ENCODE measurements at places on chromosomes 13 and 19.

DNA sequence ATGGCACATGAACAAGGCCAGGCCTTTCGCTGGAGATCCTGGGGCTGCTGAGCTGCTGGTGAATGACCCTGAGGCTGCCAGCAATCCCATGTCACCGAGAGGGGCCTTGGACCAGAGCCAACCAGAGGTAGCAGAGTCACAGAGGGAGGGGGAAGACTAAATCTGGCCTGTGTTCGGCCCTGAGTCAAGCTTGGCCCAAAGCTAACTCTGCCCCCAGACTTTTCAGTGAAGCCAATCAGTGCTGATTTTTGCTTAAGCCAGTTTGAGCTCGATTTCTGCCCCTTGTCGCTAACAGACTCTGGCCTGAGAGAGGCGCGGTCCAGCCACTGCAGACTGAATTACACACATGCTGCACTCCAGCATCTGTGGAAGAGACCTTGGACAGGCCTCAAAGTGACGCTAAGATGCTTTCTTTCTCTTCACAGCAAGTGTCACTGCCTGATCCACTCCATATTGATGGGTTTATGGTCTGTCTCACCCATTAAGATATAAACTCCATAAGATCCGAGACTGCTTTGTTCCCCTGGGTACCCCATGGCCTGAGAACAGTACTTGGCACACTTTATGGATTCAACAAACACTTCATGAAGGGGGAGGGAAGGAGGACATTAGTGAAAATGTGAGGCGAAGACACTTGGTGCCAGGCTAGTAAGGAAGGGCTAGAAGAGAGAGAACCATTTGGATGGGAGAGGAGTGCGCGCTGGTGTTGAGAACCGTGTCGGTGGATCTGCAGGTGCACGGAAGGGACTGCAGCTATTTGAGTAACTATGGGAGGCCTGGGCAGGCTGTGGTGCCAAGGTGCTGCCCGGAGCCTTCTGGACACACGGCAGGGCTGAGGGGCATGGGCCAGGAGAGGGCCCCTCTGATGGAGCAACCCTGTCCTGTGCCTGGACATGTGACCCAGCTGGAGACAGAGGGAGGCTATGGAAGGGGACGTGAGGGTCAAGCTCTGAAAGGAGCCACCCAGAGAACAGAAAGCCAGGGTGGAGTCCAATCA is 17.6 kb downstream of the RANBP3 start:
- no peak for DNase-seq

- DNase-seq = no peak
Measured at GRCh38 chr13:83819156-83819555, 63.1 kb downstream of the SLITRK1 start.

DNA sequence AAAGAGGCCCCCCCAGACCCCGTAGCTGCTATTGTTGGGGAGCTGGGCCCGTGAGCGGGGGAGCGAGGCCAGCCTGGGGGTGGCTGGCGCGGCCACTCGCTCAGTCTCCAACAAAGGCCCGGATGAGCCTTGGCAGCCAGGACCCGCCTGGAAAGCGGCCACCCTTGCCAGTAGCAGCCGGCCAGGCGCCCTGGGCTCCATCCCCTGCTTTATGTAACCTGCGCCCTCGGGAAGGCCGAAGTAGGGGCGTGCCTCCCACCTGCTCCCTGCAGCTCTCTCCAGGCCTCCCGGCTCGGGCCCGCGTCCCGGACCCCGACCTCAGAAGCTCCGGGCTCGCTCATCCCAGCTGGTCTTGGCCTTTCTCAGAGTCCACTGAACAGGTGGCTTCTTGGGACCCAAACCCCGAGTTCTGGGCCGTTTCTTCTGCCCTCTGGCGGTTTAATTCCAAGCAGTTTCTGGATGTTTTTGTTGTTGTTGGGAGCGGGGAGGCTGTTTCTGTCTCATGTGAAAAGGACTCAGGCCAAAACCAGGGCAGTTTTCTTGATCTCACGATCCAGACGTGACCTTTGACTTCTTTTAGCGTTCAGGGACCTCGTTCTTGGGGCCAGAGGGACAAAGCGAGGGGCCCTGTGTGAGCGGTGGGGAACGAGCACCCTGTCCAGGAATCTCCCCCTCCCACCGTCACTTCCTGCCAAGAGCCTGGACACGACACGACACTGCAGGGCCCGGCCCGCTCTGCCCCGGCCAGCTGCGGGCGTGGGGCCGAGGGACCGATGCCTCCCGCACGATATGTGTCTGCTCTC is 1.2 kb downstream of the CDC34 start:
- peak; percentile 46 for DNase-seq

- no peak for DNase-seq
Measured at GRCh38 chr19:4357095-4357797, 13.9 kb downstream of the MPND start.

DNA sequence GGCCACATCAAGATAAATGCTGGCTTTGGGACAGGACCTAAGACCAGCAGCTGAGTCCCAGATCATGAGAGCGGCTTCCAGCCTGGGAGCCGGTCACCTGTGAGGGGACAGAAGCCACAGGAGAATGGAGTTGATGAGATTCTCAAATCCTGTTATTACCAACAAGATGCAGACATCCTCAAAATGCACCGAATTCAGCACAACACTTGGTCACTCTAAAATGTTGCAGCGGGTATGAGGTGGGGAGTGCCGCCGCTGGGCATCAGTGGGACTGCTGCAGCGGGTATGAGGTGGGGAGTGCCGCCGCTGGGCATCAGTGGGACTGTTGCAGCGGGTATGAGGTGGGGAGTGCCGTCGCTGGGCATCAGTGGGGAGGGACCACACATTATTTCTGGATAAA is 21.2 kb downstream of the RANBP3 start:
- no peak for DNase-seq

- no peak for DNase-seq
Measured at GRCh38 chr19:10093295-10094186, 7.4 kb downstream of the SHFL start.

DNA sequence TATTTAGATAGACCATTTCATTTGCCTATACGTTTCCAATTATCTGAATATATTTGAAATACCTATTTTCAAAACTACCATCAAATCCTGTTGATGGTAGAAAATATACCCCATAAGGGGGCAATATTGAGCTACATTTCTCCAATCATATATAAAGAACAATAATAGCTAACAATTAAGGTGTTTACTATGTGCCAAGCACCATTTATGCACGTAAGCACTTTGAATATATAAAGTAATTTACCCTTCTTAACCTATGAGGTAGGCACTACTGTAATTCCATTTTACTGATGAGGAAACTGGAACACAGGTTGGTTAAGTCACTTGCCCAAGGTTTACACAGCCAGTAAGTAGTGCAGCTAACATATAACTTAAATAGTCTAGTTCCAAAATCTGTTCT is 79.2 kb downstream of the UBL3 start:
- DNase-seq = no peak

- no peak for DNase-seq
Measured at GRCh38 chr13:74061926-74062595, 72.1 kb downstream of the KLF12 start.

DNA sequence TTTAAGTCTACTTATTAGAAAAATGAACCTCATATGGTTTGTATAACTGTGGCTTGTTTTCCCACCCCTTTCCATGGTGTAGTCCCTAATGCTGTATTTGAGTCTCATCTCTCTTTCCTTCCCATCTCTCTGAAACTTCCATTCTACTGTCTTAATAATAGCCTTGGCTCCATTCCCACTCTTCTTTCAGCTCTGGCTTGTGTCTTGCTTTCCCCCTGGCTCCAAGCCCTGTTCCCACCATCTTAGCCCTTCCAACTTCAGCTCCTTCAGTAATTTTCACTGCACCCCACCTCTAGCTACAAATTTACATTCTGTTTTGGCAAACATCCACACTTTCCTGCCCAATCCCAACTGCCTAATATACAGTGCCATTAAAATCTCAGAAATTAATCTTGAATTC is 137.5 kb downstream of the SLITRK6 start:
- DNase-seq = no peak

DNA sequence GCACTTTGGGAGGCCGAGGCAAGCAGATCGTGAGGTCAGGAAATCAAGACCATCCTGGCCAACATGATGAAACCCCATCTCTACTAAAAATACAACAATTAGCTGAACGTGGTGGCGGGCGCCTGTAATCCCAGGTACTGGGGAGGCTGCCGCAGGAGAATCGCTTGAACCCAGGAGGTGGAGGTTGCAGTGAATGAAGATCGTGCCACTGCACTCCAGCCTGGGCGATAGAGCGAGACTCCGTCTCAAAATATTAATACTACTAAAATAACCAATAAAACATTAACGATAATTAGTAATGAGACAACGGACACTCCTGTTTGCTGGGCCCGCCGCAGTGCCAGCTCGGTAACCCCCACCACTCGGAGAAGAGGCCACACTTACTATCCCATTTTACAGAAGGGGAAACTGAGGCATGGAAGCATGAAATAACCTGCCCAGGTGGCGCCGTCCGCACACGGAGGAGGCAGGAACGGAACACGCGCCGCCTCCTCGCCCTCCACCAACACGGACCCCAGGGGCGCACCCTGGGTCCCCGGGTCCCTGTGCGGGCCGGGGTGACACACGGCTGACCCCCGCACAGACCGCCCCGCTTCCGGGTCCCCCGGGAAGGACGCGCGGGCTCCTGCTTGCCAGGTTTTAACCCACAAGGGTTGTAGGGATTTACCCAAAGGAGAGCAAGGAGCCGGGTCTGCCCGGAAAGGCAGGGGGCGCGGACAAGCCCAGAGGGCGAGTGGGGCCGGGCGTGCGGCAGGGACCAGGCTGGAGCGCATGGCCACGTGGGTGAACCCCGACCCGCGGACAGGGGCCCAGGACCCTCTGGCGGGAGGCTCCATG is 1.6 kb downstream of the R3HDM4 start:
- no peak for DNase-seq

DNA sequence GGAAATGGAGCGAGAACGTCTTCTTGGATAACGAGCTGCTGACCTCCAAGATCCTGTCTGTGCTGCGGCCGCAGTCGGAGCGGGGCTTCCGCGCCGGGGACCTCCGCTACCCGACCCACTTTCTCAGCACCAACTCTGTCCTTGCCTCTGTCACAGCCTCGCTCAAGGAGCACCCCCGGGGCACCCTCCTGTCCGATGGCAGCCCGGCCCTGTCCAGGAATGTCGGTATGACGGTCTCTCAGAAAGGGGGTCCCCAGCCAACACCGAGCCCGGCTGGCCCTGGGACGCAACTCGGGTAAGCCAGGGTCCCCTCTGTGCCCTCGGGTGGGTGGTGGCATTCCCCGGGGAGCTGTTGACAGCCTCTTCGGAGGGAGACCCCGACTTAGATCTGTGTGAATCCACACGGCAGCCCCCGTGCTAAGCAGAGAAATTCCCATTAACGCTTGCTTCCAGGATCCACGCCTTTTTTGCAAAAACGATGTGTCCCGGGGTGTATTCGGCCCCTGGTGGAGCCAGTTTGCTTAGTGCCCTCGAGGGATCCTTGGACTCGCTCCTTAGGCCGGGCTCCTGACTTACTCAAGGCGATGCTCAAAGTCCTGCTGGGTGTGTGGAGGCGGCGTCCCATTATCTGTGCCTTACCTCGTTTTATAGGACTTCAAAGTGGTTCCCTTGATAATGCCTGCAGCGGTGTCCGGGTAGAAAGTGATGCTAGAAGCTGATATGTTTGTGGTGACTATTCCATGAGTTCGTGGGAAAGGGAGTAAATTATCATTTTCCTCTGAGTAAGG is 48.5 kb downstream of the PEX11G start:
- no peak for DNase-seq

- no peak for DNase-seq
Measured at GRCh38 chr19:50300051-50300450, 29.1 kb downstream of the KCNC3 start.

DNA sequence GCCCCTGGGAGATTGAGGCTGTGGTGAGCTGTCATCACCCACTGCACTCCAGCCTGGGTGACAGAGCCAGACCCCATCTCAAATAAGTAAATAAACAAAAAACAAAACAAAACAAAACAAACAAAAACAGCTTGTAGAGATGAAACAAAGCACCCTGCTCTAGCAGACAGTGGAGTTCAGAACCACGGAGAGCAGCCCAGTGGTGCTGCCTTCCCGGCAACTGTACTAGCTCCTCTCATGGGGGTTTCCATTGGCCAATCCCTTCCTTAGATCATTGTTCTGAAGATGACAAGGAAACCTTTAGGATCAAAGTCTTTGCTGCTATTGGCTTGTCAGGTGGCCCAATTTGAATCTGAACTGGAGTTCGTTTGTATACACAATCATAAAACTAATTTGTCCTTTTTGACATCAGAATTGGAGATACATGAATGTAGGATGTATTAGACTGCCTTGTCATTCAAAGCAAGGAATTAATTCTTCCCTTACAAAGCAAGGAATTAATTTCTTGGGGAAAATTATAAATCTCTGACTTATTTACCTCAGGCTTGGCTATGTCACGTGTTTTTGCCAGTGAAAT is 19.7 kb upstream of the SYCN start:
- peak; percentile 13 for DNase-seq

GRCh38 chr19:38233740-38234251 is 9.8 kb upstream of the DPF1 start:
- peak; percentile 88 for DNase-seq

DNA sequence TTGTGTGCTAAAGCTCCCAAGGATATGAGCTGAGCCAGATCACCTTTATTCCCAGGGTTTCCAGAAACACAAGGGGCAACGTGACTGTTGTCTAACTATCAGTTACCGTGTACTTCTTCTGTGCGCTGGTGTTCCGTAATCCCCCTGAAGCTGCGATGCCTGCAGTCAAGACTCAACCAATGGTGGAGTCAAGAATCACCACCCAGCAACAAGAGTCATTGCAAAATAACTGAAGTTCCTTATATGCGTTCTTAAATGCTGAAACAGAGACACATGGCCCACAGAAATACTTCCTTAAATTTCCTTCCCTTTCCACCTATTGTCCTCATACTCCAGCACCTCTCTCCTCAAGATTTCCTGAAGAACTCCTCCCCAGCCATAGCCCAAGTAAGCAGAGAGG is 200.2 kb downstream of the KATNAL1 start:
- DNase-seq = no peak

DNA sequence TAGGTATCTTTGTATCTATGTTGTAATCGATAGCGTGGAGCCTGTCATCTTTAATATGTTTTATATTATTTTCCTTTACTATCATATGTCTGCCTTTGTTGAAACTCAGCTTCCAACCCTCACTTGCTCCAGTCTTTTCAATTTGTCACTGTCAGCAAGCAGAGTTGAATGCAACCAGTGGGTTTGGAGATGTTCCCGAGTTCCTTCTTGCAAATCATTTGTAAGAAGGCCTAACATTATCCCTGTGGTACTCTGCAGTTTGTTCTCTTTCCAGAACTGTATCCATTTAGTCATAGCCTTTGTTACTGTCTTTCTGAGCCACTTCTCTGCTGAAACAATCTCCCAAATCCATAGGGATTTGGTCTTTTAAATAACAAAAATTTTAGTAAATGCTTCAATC is 41.8 kb downstream of the RNASEH2B start:
- DNase-seq = no peak

DNA sequence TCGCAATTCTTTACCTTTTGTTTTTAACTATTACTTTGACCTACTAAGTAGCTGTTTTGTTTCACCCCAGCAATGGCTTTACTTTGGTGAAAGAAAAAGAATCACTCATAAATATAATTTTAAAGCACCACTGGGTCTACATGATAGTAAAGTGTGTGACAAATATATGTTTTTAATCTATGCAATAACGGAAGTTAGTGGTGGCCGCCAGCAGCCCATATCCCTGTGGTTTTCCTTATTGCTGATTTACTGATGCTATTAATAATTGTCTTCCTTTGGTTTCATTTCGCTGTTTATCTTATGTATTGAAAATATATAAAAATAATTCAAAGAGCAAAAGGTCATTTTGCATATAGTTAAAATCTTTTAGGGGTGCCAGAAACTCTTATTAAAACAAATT is 491.3 kb downstream of the DIAPH3 start:
- DNase-seq = no peak

GRCh38 chr19:51810223-51810622 is 15.3 kb downstream of the FPR3 start:
- no peak for DNase-seq

- DNase-seq = no peak
Measured at GRCh38 chr13:100129605-100130004, 40.7 kb downstream of the PCCA start.

All from stimulated activated CD4-positive, alpha-beta T cell treated with anti-CD3 and anti-CD28 coated beads, Interleukin-15, amount 100 ng/mL, for 24 hours (primary cell).